GM12864 (cell line): ENCODE measurements at places on chromosomes 1 and 21.

- no peak for DNase-seq
Observed at GRCh38 chr1:212688341-212689047, 11.1 kb downstream of the BATF3 start.

DNA sequence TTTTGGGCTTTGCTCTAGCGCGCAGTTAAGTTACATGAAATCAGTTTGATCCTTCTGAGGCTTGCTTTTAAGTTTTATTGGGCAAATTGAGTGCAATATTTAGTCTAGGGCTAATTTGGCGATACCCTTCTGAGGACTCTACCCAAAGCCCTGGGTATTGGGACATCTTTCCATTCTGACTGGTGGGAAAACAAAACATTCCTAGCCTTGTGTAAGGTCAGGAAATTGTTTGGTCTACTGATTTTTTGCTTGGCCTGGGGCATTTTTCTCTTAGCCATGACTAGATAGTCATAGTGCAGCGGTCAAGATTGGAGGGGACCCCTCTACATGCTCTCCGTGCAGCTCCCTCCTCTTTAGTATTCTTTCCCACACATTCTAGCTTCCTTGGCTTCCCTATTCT lies 189.6 kb upstream of the PTGFR start:
- no peak for DNase-seq

DNA sequence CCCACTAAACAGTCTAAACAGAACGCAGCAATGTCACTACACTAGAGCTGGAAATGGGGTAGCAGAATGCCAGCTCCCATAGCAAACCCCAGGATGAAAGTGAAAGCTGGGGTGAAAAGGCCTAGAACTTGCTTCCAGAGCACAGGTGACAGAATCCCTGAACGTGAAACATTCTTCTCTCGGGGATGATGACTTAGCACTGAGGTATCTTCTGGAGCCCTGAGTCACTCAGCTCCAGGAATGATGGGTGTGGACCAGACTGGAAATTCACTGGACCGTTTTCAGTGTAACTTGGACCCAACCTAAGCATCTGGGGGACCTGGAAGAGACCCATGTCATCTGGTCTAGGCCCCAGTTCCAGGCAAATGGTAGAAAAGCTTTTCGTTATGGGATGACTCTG lies 108.9 kb downstream of the CDC7 start:
- DNase-seq, result no peak

GRCh38 chr1:223126741-223127140 lies 16.3 kb downstream of the TLR5 start:
- DNase-seq, result no peak

- DNase-seq, result no peak
Observed at GRCh38 chr1:19438516-19439195, 46.7 kb downstream of the CAPZB start.
